ENCODE measurements at places on chromosomes 4 and X.

DNA sequence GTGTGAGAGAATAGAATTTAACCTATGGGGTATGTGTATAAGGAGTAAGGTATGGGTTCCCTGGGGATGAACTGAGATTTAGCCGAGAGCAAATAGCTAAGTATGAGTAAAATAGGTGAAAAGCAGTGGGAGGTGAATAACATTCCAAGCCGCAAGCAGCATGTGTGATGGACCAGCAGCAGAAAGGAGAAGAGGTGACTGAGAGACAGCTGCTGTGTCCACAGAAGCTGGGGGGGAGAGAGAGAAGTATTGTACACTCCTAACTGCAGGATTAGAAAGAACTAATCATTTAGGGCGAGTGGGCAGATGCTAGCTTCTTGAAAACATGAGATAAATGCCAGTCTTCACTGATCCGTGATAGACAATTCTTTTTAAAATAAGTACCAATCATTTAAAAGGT is 296.0 kb downstream of the KLHL4 start:
- no peak for DNase-seq

GRCh38 chrX:14064626-14065432 is 35.1 kb upstream of the GEMIN8 start:
- DNase-seq: no peak

- peak; percentile 55 for DNase-seq
Observed at GRCh38 chrX:10749113-10749512, 128.7 kb upstream of the MID1 start.

DNA sequence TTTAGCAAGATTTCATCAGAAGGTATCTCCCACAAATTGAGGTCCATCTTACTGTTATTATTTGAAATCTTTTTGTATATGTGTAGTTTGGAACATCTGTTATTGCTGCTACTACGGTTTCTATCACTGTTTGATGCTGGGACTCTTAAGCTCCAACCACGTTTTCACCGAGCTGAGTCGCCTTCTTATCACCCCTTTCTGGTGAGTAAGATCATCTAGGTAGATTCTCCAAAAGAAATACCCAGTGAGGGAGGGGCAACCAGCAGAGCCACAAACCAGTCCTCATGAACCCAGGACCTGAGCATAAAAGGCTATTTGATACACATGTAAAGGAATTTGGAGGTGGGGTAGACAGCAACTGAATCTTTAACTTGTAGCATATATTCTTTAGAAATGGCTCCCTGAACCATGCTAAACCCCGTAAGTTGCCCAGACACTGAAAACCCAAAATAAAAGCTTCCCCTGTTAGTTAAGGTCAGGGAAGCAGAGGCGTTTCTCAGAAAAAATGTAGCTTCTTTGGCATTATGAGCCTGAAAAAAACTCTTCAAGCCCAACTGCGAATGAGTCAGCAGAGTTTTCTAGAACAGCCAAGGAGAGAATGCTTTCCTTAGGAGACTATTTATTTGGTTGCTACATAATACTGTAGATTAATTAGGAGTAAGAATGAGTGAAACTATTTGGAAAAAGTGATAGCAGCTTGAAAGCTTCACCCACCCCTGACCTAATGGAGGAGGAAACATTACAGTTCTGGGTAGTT is 53.8 kb upstream of the ATXN3L start:
- no peak for DNase-seq

GRCh38 chr4:99653916-99654315 is 3.7 kb downstream of the C4orf54 start:
- DNase-seq: no peak

- no peak for DNase-seq
Observed at GRCh38 chrX:25017667-25018247, 2.0 kb upstream of the ARX start.

GRCh38 chr4:6180841-6181631 is 19.3 kb downstream of the JAKMIP1 start:
- no peak for DNase-seq

GRCh38 chrX:16487620-16488385 is 162.2 kb upstream of the S100G start:
- peak; percentile 38 for DNase-seq

DNA sequence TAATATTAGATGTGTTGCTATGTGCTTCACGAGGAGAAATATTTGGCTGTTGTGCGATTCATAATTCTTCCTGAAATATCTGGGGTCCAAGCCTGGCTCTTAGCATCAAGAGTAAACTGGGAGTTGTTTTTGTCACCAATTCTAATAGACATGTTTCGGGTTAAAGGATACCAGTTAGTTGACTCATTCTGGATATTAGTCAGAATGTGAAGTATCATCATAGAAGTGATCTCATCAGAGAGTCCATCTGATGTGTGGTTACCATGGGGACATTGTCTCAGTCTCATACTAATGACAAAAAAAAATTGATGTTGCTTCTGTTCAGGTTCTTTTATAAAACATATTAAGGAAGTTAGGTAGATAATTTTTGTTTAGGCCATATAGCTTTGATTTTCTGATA is 57.2 kb upstream of the MTMR1 start:
- peak; percentile 13 for DNase-seq

DNA sequence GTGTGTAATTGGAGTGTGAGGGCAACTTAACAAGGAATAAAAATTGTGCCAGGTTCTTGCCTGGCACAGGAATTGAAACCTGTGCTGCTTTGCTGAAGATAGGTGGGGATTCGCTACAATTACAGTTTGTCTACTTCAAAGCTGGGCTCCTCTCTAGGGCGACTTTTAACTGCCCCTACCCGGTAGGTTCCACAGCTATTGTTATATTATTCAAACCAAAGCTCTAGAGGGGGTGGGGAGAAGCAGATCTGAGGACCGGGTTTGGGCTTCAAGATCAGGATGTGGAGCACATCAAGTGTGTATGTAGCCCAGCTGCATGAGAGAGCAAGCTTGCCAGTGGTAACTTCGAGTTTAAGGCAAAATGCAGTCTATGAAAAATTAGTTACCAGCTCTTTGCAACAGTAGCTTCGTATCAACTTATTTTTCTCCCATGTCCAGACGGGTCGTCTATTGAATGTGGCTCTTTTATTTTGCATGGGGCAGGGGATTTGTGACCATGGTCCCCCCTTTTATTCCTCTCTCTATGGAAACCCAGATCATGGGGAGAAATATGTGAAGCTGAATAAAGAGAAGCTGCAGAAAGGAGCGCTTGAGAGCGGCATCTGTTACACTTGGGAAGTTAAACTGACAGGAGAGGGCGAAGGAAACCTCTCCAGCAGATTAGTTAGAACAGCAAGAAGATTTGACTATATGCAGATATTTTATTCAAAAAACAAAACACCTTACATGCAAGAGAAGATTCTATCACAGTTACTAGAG is 3.2 kb upstream of the POU3F4 start:
- no peak for DNase-seq

DNA sequence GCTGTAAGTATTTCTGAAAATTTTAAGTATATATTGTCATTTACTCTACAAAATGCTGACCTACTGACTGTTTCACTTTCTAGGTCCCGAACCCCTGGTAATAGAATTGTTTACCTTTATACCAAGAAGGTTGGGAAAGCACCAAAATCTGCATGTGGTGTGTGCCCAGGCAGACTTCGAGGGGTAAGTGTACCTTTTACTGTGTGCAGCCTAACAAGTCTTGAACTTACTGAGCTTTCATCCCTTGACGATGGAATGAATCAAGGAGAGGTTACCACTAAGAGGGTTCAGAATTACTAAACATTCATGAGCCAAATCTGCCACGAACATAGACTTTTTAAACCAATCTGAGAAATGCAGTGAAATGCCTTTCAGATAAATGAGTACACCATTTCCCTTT is 1.6 kb downstream of the RPL34 start:
- no peak for DNase-seq

DNA sequence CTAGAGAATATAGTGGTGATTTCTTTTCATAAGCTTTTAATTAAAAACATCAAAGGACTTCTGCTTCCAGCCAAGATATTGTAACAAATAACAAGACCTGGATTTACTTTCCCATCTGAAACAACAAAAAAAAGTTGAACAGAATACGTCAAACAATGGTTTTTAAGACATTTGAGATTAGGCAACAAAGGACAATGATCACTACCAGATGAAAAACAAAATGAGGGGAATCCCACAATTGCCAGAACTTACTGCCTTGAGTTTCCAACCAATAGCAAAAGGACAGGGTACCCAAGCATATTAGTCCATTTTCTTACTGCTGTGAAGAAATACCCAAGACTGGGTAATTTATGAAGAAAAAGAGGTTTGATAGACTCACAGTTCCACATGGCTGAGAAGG is 341.4 kb upstream of the INTU start:
- DNase-seq: no peak

GRCh38 chr4:98625920-98626319 is 32.5 kb downstream of the TSPAN5 start:
- DNase-seq: no peak

GRCh38 chrX:150887906-150888465 is 10.5 kb downstream of the CD99L2 start:
- DNase-seq: no peak

DNA sequence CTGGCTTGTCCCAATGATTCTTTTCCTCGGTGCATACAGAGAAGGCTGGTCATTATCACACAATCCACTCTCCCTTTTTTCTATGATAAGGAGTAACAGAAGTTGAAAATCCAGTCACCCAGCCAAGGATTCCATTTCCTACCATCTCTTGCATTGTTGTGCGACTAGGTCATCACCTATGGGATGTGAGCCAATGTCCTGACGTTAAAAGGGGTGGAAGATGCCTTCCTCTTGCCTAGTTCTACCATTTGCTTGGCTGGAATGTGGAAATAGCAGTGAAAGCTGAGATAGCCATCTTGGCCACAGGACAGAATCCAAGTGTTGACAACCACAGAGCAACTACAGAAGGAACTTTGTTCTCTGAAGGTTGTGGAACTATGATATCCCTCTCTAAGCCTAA is 132.2 kb upstream of the KIT start:
- peak; percentile 62 for DNase-seq

DNA sequence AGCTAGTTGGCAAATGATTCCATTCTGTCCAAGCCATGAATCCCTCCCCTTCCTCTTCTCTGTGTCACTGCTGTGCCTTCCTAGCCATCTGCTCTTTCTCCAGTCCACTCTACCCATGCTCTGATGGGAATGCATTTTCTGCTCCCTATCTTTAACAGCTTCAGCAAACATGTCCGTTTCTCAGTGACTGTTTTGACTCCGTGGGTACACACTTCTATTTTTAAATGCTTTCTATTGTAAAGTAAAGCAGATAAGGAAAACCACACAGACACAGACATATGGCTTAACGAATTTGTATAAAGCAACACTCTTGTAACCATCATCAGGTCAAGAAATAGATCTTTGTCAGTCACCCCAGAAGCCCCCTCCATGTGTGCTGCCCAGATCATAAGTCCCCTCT is 72.4 kb upstream of the KLHL13 start:
- no peak for DNase-seq

- DNase-seq: no peak
Observed at GRCh38 chrX:70504772-70505450, 60.3 kb downstream of the DLG3 start.

DNA sequence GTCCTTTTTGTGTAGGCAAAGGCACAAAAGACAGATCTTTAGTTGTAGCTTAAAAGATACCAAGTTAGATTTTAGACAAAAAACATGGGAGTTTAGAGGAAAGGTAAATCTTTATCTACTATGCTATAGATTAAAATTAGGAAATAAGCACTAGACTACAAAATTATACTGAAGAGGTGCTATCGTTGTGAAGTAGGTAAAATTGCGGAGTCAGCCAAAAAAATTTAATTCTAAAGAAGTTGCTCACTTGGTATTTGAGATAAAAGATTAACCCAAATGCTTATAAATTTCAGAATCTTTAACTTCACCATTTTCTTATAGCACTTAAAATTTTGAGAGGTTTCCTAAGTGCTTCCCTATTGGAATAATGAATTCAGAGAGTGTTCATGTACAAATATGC is 604.1 kb downstream of the GRXCR1 start:
- DNase-seq: no peak

- no peak for DNase-seq
Observed at GRCh38 chrX:74535408-74536151, 78.8 kb downstream of the RLIM start.

DNA sequence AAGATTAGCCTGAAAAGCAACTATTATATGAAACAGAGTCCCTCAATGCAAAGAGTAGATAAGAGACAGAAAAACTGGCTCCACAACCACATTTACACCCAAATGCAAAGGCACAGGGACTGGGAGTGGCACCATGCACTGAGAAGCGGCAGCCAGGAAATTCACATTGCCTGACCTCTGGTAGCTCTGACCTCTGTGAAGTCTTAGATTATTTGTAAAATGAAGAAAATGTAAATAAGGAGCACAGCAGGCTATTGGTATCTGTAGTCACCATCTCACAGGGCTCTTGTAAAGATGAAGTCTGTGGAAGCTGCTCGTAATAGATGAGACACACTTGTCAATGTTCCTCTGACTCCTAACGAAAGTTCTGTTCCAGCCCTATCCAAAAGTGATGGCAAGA is 69.7 kb downstream of the FAT1 start:
- no peak for DNase-seq

- DNase-seq: no peak
Observed at GRCh38 chr4:116453127-116453526, 632.2 kb downstream of the TRAM1L1 start.
